Glomerular endothelial cell (primary cell): ENCODE measurements at places on chromosomes 7 and 10. TPM values are rescaled to one million over a fixed set of nuclear protein-coding genes. Genes with fewer than 3 reads are reported as not detected.
A peak's percentile ranks its signal among the peaks of the same experiment; 100 is the strongest.

- no peak for DNase-seq
Observed at GRCh38 chr10:23344241-23344841, at the start of gene C10orf67. Gene C10orf67, minus strand, starts transcription at chr10:23344797. Its CDS starts 23 bp downstream, at chr10:23344774.

GRCh38 chr10:31912898-31913850 is 15.5 kb downstream of the ARHGAP12 start:
- no peak for DNase-seq

DNA sequence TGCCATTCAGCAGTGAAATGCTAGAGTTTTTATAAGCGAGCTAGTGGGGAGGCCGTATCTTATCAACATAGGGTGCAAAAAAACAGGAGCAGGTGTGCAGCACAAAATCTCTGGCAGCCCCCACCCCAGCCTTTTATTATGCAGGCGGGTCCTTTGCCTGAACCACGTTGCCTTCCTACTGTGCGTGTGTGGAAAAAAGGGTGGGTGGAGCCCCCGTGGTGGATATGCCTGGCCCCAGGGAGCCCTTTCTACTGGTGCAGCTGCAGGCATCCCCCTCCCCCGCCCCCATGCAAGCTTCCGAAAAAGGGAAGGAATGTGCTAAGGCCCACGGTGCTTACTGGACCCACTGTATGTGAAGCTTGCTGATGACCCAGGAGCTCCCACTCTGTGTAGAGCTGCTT is 175.9 kb downstream of the USP6NL start:
- DNase-seq = no peak

DNA sequence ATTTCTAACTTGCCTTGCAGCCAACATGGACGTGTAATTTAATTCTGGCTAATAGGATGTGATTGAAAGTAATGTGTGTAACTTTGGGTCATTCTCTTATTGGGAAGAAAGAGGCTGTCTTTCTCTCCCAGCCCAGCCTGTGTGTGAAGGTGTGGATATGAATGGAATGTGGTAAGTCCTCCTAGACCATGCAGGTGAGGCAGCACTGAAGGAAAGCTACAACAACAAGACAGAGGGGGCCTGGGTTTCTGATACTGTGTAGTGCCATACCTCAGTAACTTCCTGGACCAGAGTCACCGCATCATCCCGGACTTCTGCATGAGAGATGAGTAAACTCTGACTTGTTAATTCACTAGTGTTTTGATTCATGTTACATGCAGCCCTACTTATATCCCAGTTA is 237.0 kb downstream of the EXOC4 start:
- DNase-seq = no peak

GRCh38 chr7:33504266-33504665 is 374.9 kb downstream of the BBS9 start:
- DNase-seq = no peak

GRCh38 chr10:6786579-6787031 is 206.5 kb upstream of the PRKCQ start:
- no peak for DNase-seq

GRCh38 chr7:93040355-93040754 is 77.4 kb downstream of the SAMD9 start:
- no peak for DNase-seq

DNA sequence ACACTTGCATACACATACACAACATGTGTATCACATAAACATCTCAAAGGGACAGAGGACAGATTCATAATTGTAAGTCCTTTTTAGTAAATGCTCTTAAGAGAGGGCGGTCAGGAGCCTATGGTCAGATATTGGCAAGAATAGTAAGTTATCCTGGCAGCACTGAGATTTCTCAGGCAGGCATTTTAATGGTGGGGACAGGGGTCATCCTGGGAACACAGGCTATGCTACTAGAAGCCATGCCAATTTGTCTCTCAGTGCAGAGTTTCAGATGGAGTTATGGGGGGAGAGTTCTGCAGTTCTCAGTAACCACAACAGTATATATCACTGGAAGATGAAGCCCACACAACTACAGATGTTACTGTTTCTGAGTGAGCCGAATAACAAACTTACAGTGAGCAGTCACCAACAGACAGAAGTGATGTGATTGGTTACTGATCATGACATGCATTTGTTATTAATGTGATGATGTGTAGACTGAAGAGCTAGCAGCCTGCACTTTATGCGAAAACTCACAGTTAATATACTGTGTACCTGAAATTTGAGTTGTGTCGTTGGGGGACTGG is 16.4 kb downstream of the ZNF487 start:
- DNase-seq = no peak

DNA sequence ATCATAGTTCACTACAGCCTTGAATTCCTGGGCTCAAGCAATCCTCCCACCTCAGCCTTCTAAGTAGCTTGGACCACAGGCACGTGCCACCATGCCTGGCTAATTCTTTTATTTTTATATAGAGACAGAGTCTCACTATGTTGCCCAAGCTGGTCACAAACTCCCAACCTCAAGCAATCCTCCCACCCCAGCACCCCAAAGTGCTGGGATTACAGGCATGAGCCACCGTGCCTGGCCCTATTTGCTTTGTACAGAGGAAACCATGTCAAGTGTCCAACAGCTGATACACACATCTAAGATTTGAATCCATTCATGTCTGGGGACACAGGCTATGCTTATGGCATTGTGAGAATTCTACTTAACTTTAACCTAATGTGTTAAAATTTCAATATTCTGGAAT is 29.9 kb upstream of the MPP7 start:
- DNase-seq = no peak

- no peak for DNase-seq
Observed at GRCh38 chr10:70323697-70324338, 40.0 kb upstream of the NPFFR1 start.

DNA sequence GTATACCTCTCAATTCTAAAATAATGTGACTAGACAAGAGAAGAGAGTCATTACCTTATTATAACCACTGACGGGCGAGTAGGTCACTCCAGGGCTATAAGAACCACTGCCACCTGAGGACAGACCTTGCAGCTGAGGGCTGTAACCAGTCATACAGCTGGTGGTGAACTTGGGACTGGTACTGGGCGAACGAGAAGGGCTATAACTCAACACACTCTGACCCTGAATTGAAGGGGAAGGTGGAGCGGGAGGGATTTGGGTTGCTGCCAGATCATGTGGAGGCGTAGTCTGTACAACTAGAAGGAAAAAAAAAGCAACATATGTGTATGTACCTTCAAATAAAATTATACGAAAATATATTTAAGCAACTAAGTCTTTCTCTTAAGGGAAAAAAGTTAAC is 3.4 kb downstream of the TMEM209 start:
- no peak for DNase-seq

GRCh38 chr7:44733708-44734481 is 14.8 kb upstream of the ZMIZ2 start:
- no peak for DNase-seq

GRCh38 chr7:24478137-24478655 is 95.1 kb upstream of the PALS2 start:
- no peak for DNase-seq

- DNase-seq = peak; percentile 68
Observed at GRCh38 chr10:72186258-72186981, 29.4 kb upstream of the ANAPC16 start.

- no peak for DNase-seq
Observed at GRCh38 chr10:117894339-117894738, 152.4 kb downstream of the RAB11FIP2 start.

DNA sequence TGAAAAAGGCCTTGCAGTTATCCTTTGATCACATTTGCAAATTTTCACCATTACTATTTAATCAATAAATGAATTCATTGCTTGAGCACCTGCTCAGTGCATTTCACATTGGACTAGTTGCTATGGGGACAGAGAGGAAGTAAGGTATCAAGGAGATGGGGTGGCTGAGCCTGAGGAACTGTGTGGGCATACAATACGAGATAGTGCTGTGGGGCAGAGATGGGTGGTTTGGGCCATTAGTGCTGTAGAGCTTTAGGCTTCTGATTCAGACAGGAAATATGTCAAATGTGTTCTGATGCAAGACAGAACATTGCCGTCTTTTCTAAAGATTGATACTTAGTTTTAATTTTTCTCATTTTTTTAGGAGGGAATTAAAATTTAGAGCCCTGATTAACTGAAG is 13.2 kb downstream of the ITGB8 start:
- no peak for DNase-seq

DNA sequence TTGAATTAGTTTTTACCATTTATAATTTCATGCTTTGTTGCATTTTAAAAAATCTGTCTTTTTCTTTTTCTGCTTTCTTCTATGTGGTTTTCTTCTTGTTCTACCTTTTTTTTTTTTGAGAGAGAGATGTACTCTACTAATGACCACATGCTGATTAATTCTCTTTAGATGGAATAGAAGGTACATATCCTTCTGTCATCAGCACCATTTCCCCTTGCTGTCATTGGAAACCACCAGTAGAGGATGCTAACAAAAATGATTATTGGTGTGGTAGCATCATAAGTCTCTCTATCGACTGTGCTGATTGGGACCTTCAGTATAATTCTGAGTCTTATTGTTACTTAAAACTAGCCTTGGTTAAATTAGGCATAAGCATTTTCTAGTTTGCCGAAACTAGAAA is 3.6 kb downstream of the ZEB1 start:
- no peak for DNase-seq

GRCh38 chr7:158662610-158663427 is 41.8 kb downstream of the NCAPG2 start:
- no peak for DNase-seq

- DNase-seq = no peak
Observed at GRCh38 chr10:99370993-99371392, 41.8 kb downstream of the CNNM1 start.

DNA sequence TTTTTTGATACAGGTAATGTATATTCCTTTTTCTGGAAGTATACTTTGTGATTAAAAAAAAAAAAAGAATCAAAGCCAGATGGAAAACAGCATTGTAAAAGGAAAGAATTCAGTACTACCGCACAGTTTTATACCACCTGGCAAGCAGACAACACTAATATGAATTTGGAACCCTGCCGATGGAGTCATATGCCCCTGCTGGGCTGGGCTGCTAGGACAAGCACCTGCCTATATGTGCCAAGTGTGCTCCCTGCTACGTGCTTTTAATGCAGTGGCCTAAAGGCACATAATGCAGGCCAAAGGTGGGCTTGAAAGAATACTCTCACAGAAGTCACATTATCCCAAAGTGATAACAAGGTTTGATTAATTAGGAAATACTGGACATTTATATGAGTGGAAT is 29.8 kb upstream of the WAC start:
- DNase-seq = no peak

GRCh38 chr10:62584731-62585130 is 210.6 kb downstream of the ZNF365 start:
- no peak for DNase-seq

GRCh38 chr10:70221030-70221429 is 12.2 kb downstream of the PPA1 start:
- no peak for DNase-seq

GRCh38 chr7:87499494-87499893 is 24.0 kb upstream of the ABCB4 start:
- no peak for DNase-seq

- no peak for DNase-seq
Observed at GRCh38 chr10:6610647-6611046, 30.6 kb upstream of the PRKCQ start.

- DNase-seq = no peak
Observed at GRCh38 chr10:90111671-90112070, 410.3 kb downstream of the KIF20B start.

DNA sequence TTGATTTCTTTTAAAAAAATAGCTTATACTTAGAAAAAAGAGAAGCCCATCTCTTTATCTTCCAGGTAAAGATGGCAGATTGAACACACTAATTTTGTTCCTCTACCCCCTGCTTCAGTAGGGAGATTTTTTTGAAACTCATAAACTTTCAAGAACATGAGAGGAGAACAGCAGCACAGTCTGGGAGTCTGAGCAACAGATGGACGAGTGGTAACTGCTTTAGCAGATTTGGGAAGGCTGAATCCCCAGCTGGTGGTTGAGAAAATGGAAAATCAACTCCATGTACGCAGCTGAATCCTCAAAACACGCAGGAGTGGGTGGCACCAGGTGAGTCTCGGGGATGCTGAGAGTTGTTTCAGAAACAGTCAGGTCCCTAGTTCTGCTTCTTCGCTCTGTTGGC is 114.6 kb upstream of the CTBP2 start:
- no peak for DNase-seq

GRCh38 chr10:4775808-4776207 is 50.2 kb upstream of the AKR1E2 start:
- no peak for DNase-seq

GRCh38 chr7:28211006-28211405 is 30.4 kb upstream of the JAZF1 start:
- DNase-seq = no peak

DNA sequence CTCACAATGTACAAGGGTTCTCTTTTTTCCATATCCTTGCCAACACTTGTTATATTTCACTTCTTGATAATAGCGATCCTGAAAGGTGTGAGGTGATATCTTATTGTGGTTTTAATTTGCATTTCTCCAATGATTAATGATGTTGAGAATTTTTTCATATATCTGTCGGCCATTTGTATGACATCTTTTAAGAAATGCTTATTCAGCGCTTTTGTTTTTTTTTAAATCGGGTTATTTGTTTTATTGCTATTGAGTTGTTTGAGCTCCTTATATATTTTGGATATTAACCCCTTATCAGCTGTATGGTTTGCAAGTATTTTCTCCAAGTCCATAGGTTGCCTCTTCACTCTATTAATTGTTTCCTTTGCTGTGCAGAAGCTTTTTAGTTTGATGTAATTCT is 218.8 kb downstream of the MTERF1 start:
- no peak for DNase-seq

- DNase-seq = no peak
Observed at GRCh38 chr10:87618566-87619423, 40.9 kb upstream of the PAPSS2 start.

GRCh38 chr10:11689945-11690736 is 52.0 kb upstream of the ECHDC3 start:
- no peak for DNase-seq

GRCh38 chr7:66213637-66214036 is 8.5 kb downstream of the TPST1 start:
- no peak for DNase-seq

- DNase-seq = no peak
Observed at GRCh38 chr7:69608878-69609277, 10.6 kb downstream of the AUTS2 start.

- no peak for DNase-seq
Observed at GRCh38 chr10:42979721-42980467, 97.0 kb upstream of the RET start.

The LHFPL3 gene
- total RNA-seq = not detected in 2 replicates

The MYO1G gene
- total RNA-seq = not detected in 2 replicates

The AKR1C3 gene
- 0.63 and 3.6 TPM in 2 replicates for total RNA-seq

The IFIT1B gene
- not detected in 2 replicates for total RNA-seq

The PPP1R17 gene
- total RNA-seq = not detected in 2 replicates

The CPED1 gene
- 2.0 and 2.3 TPM in 2 replicates for total RNA-seq

The UNCX gene
- total RNA-seq = not detected in 2 replicates

The DNTT gene
- total RNA-seq = not detected in 2 replicates

The GRID1 gene
- total RNA-seq = 0.12 and 0.34 TPM in 2 replicates

The TAS2R41 gene
- total RNA-seq = not detected in 2 replicates

The CLRN3 gene
- total RNA-seq = not detected in 2 replicates

The TEX47 gene
- not detected in 2 replicates for total RNA-seq

The PTF1A gene
- not detected in 2 replicates for total RNA-seq

The C10orf67 gene
- not detected in 2 replicates for total RNA-seq

The SEC31B gene
- 2.8 and 11.6 TPM in 2 replicates for total RNA-seq

The PAPOLB gene
- not detected in 2 replicates for total RNA-seq

The PTPRN2 gene
- 10.0 and 13.0 TPM in 2 replicates for total RNA-seq

The TRIM74 gene
- 0.76 TPM in 1 of 2 replicates, not detected in the other for total RNA-seq

The FOXI2 gene
- total RNA-seq = not detected in 2 replicates

The CPN1 gene
- not detected in 2 replicates for total RNA-seq

The KIFBP gene
- total RNA-seq = 51.1 and 56.7 TPM in 2 replicates

The CFAP43 gene
- total RNA-seq = 0.10 and 0.18 TPM in 2 replicates
